ENCODE measurements at places on chromosomes 3 and 15.

GRCh38 chr3:185341616-185342458 is 21.1 kb upstream of the MAP3K13 start:
- DNase-seq: no peak

- no peak for DNase-seq
Observed at GRCh38 chr3:57855281-57855680, 99.2 kb downstream of the SLMAP start.

- no peak for DNase-seq
Observed at GRCh38 chr15:43948691-43949325, 122.0 kb downstream of the WDR76 start.

- no peak for DNase-seq
Observed at GRCh38 chr3:99586701-99587100, 51.7 kb upstream of the COL8A1 start.

DNA sequence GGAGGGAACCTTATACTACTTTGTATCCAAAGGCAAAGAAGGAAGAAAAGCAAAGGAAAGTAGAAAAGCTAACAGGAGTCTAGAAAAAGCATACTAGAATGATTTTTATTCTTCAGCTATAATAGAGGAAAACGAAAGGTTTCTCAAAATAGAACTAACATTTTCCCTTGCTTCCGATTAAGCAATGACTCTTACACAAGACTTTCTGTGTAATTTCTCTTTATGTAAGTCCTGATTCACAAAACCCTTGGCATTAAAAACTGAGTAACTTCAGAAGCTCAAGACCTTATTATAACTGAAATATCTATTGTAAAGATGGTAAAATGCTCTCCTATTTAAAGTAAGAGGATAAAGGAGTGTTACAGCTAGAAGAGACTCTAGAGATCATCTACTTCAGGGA is 97.4 kb downstream of the DTWD1 start:
- no peak for DNase-seq

DNA sequence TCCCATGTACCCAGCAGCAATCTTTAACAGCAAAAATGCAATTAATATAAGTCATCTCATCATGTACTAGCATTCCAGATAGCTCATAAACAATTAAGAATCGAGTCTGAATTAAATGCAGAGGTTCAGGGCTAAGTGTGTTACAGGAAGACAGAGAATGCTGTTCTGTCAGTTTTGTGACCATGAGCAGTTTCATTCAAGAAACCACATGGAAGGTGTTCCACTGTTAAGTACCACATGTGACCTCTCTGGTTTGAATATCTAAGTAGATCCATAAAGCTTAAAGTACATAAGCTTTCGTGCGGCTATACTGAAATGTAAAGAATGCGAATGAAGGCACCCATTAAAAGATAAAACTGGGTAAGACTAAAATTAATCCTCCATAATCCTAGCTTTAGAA is 272.3 kb downstream of the IL5RA start:
- DNase-seq: no peak

Data from stimulated activated CD8-positive, alpha-beta memory T cell treated with anti-CD3 and anti-CD28 coated beads, Interleukin-7, amount 100 ng/mL, for 1 hour (primary cell).